Brain (organoid and tissue), 16 donors: ENCODE measurements at places on chromosomes 6 and 20. TPM values are rescaled to one million over a fixed set of nuclear protein-coding genes. Genes with fewer than 3 reads are reported as not detected.

DNA sequence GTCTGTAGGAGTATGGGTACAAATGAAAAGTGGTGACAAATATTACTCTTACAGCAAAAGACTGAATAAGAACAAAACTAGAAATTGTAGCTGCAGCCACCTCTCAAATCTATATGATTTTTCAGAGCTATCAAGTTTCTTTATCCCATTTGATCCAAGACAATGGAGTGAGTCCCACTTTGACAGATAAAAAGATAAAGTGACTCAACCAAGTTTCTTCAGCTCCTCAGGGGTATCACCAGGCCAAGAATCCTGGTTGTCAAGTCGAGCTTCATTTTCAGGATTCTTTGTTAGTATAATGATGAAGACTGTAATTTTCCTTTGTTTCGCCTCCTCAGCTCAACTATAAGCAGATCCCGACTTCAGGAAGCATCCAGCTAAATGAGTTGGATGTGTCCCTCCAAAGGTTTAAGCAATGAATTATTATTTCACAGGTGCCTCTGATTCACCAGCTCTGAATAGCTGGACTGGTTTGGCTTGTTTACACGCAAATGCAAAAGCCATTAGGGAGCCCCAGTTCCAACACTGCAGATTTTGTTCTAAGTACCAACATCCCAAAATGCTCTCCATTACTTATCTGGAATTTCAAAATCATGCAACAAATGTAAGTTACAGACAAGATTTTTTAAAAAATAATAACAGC is 238.9 kb downstream of the MAFB start:
- DNase-seq = no peak

DNA sequence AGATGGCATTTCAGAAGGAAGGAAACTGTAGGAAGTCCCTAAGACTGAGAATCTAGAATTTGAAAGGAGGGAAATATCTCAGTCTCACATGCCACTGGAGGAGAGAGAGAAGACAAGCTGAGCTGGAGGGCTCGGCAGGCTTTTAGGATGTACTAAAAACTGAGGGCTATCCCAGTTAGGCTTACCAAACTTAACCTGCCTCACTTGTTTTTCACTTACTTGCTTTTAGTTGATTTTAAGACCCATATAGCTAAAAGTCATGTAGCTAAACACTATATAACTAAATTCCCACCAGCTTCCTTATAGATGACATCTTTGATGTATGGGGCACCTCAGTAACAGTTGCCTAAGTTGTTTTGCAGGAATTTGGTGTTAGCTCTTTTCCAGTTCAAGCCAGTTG is 288.0 kb downstream of the DOK5 start:
- DNase-seq = no peak

GRCh38 chr6:134477991-134478635 is 160.2 kb upstream of the SGK1 start:
- DNase-seq = no peak

GRCh38 chr6:124396361-124396760 is 565.9 kb upstream of the RNF217 start:
- DNase-seq = no peak

- no peak for DNase-seq
Measured at GRCh38 chr6:135132776-135133175, 48.3 kb upstream of the MYB start.

- no peak for DNase-seq
Measured at GRCh38 chr6:106547601-106548453, 81.5 kb downstream of the RTN4IP1 start.

- DNase-seq = peak; percentile 85
Measured at GRCh38 chr6:46221222-46221793, 50.5 kb upstream of the ENPP5 start.

DNA sequence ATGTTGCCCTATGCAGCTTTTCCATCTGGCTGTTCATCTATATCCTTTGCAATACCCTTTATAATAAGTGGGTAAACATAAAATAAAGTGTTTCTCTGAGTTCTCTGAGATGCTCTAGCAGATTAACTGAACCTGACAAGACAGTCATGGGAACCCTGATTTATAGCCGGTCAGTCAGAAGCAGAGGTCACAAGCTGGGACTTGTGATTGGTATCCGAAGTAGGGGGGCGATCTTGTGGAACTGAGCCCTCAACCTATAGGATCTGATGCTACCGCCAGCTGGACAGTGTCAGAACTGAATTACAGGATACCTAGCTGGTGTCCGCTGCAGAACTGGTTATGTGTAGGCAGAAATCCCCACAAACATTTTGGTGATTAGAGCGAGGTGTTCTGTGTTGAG is 39.0 kb downstream of the SLC17A5 start:
- DNase-seq = no peak

The ERVFRD-1 gene
- not detected for polyA plus RNA-seq

The PAX1 gene
- polyA plus RNA-seq = not detected

The NINL gene
- 7.2 TPM for polyA plus RNA-seq

The DDX43 gene
- not detected for polyA plus RNA-seq

The PTCRA gene
- polyA plus RNA-seq = not detected

The SLC22A7 gene
- polyA plus RNA-seq = not detected

The PACSIN1 gene
- 73.8 TPM for polyA plus RNA-seq
